ENCODE measurements at places on chromosomes 1 and 21. TPM values are rescaled to one million over a fixed set of nuclear protein-coding genes. Genes with fewer than 3 reads are reported as not detected.

Gene C1orf94
- not detected for total RNA-seq

Gene CA14
- not detected for total RNA-seq

Gene PHGDH
- 84.3 TPM for total RNA-seq

Gene RIMS3
- 1.2 TPM for total RNA-seq

Gene FAM72D
- 6.9 TPM for total RNA-seq

Gene PTGFR
- total RNA-seq = not detected
